ENCODE measurements at places on chromosomes 11 and 22.

DNA sequence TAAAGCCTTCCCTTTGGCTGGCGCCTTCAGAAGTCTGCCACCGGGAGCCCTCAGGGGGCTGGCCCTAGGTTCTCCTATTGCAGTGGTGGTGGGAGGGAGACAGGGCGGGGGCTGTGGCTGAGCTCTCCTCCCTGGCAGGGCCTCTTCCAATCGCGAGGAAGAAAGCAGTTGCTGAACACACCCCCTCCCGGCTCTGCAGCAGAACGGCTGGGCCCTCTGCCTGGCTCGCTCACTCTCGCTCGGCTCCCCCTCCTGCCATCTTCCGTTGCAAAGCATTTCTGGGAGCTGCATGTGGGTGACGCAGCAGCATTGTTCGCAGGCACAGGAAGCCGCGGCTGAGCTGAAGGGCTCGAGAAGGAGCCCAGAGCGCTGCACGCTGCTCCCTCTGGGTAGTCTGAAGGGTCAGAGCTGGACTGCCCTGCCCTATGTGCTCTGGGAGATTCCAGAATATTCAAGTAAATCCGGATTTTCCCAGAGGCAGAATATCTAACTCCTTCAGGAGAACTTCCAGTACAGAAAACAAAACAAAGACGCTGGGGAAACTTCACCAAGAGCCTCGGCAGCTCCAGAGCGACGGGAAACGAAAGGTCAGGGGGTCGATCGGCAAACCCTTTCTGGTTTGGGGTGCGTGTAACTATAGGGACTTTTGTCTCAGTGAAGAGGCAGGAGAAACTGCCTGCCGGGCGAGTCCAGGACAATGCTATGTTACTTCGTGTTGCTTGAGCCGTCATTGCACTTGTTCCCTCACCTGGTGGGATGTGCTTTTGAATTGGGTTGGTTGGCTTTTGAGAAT is 26.3 kb upstream of the GRK2 start:
- DNase-seq, result peak; percentile 97

DNA sequence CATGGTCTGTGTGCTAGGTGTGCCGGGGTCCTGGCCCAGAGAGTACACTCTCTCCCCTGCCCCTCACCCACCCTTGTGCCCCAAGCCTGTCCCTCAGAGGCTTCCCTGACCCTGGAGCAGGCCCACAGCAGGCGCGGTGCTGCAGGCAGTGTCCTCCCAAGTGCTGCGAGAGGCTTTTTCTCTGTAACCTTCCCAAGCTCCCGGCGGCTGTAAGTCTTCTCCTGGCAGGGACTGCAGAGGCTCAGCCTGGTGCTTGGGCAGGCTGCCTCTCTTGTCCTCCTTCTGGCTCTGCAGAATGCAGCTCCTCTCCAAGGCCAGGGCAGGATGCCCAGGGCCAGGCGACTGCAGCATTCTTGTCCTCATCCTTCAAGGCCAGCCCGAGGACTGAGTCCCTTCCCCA is 15.9 kb downstream of the RFPL1 start:
- DNase-seq, result no peak

GRCh38 chr22:25027959-25028840 is 75.7 kb downstream of the KIAA1671 start:
- DNase-seq, result no peak

DNA sequence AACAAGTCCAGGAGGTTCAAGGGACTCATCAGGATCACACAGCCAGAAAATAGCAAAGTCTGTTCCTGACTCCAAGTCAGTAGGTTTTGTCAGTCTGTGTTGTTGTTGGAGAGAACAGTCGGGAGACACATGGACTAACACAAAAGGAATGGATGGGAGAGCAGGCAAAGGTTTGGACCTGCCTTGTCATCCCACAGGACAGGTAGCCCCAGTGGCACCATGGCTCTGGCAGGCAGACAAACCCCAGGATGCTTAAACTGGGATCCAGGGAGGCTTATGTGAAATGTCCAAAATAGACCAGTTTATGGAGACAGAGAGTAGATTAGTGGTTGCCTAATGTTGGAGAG is 201.6 kb upstream of the NAV2 start:
- DNase-seq, result no peak

- no peak for DNase-seq
These were observed 3.2 kb upstream of the NEAT1 start for GRCh38 chr11:65419460-65419771.

- DNase-seq, result peak; percentile 28
These were observed 85.9 kb upstream of the PPARA start for GRCh38 chr22:46064228-46064965.

Measured in GM04504 (cell line).